Mesenteric fat pad (tissue), 1 donor: ENCODE measurements at places on chromosomes 16 and 17.

- no peak for DNase-seq
Measured at GRCh38 chr17:70078549-70078948, 3.5 kb downstream of the KCNJ16 start.

DNA sequence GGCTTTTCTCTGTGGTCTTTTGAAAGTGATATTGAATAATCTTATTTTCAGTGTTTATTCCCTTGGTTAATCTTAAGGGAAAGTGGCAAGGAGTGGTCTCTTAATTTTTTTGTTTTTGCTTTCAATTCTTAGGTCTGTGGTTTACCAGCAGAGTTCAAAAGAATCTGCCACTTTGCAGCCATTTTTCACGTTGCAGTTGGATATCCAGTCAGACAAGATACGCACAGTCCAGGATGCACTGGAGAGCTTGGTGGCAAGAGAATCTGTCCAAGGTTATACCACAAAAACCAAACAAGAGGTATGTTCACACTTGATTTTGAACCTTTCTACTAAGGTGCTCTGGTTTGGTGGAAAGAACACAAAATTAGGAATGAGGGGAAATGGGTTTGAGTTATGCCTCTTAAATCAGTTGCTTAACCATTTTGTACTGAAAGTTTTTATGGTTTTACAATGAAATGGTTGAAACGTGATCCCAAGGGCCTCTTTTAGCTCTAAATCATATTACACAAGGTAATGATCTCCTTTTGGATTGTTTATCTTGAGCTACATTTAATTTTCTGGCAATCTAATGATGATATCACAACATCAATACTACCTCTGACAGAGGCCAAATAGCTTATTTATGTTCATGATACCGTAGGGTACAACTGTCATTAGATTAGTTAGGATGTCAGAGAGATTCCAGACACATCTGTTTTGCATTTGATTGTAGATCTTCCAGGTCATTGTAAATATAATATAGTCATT, 51.6 kb upstream of the CRISPLD2 start:
- no peak for DNase-seq

DNA sequence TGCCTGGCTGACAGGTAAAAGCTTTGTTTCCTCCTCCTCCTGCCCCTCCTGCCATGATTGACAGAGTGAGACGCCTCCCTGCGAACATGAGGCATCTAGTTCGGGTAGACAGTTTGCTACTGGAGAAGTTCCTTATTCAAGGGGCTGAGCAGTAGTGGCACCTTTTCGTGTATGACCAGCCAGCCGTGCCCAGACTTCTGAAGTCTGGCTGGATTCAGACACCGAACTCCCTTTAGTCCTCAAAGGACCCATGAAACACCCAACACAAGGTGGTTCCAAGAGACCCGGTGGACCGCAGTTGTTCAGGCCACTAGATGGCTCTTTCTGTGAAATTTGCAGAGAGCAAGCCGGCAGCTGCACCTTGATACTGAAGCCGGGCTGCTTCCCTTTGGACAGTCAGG, 192.8 kb downstream of the XYLT1 start:
- DNase-seq = no peak

DNA sequence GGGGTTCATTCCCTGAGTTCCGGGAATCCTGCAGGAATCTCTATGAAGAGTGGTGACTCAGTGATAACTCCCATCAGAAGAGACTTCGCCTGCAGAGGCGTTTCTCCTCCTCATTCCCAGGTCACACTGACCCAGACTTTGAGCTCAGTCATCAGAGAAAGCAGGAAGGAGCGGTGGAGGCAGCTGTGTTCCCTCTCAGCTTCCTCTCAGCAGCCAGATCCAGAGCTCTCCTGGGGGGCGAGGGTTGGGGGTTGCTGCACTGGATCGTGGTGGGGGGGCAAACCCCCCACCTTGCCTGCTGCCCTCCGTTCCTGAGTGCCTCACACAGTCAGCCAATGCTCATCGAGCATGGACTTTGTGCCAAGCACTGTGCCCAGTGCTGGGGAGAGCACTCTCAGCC, 271.2 kb downstream of the CBLN1 start:
- DNase-seq = no peak

DNA sequence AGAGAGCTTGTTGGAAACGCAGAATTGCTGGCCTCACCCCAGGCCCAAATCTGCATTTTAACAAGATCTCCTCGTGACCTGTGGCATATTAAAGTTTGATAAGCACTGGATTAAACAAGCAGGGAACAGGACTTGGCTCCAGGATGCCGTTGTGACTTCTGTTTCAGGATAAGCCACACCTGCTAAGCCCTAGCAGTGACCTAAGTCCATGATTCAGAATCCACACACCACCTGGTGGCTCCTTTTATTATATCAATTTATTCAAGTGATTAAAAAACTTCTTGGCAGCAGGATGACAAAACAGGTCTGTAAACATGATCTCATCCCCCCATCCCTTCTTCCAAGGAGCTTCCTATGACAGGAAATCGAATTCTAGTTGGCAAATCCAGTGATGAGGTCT, 9.1 kb downstream of the NAGPA start:
- DNase-seq = no peak

GRCh38 chr17:9255833-9256232, 234.5 kb downstream of the NTN1 start:
- no peak for DNase-seq

- no peak for DNase-seq
Measured at GRCh38 chr17:62860962-62861873, 53.1 kb upstream of the MARCHF10 start.

GRCh38 chr17:67784364-67785121, 40.8 kb upstream of the BPTF start:
- no peak for DNase-seq

GRCh38 chr16:69031877-69032301, 73.6 kb upstream of the HAS3 start:
- no peak for DNase-seq

DNA sequence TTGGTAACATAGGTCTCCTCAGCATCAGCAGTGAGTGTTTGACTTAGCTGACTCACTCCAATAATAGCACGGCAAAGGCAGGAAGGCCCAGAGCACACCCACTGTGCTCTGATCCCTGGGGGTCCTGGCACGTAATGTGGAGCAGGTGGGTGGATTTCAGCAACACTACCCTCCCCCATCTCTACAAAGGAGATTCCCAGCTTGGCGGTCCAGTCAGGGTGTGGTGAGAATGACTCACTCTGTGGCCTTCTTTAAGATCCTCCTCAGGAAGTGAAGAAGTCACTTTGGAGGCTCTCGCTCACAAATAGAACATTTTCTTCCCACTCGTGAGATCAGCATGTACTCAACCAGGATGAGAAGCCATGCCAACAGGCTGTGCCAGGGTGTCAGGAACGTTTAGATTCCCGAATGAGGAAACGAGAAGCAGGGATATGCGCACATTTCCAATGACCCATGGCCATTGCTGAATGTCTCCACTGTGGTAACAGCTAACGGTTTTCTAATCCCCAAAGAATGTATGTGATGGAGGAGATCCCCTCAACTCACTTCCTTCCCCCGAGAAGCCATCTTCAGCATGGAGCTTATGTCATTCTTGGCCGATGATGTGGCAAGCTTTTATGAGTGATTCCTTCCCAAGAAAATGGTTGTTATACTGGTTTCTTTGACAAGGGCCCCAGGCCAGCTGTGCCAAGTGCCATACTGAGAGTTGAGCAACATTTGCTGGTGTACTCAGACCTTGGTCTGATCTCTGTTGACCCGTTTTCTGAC, 365.2 kb downstream of the C16orf95 start:
- DNase-seq = no peak

DNA sequence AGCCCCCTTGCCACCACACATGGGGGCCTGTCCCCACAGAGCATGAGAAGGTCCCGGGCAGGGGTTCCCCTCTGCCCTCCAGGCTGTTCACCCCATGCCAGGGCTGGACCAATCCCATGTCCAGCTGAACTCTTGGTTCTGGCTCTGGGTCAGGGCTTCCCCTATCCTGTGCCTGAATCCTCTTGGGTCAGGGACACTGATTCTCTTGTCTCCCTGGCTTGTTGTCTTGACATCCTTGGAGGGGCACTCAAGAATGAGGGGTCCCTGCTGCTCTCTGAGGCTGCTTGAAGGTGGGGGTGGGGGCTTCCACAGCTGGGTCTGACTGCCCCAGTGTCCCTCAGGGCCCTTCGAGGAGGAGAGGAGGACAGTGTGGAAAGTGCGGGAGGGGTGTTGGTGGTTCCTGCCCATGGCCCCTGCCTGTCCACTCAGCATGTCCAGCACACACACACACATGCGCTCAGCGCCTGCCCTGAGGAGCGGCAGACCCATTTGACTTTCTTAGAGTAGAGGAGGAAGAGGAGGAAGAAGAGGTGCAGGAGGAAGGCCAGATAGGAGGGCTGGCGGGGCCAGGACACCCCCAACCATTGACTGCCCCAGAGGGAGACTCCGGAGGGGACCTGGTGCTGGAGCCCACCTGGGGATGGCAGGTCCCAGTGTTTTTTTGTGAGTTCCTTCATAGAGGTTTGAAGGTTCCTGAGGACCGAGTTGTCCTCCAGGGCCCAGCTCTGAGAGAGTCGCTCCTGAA, 47.0 kb downstream of the TNFRSF13B start:
- DNase-seq = peak; percentile 85

DNA sequence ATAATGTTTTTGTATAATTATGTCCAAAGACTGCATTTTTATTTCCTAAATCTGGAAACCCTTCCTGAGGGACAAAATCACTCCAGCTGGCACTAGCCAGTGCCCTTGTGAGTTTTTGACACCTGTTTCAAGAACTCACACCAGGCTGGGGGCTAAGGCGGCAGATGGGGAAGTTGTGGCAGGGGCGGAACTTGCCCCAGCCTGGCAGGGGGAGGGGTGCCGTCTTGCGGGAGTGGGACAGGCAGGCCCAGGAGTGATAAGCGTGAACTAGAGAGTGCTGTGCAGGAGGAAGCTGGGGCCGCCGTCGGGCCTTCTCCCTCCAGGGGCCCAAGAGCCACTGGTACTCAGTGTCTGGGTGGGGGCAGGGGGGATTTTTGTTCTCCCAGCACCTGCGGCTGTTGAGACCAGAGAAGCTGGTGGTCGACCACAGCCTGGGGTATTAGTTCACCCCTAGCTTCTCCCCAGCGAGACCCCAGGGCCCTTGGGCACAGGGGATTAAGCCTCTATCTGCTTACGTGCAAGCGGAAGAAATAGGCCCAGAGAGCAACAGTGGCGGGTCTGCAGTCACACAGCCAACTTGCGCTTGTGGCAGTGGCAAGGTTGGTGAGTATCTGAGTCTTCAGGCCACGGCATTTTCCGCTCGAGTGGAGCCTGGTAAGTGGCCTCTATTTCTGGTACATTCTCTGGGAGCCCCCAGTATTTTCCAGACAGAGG, 40.2 kb upstream of the PLCG2 start:
- no peak for DNase-seq

DNA sequence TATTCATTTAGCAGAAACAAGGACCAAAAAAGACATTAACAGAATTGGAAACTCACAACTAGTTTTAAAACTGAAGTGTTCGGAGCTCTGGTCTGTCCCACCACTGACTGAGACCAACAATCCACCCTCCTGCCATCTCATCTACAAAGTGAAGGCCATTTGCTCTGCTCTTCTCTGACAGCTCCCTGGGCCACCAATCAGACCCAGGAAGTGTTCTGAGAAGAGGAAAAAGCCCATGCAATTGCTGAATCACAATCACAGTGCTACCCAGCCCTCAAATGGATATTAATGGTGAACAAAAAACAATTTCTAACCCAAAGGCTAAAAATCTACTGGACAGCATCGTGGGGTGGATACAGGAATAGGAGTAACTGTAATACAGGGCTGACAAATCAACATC, 2.1 kb downstream of the RPL23 start:
- DNase-seq = no peak

DNA sequence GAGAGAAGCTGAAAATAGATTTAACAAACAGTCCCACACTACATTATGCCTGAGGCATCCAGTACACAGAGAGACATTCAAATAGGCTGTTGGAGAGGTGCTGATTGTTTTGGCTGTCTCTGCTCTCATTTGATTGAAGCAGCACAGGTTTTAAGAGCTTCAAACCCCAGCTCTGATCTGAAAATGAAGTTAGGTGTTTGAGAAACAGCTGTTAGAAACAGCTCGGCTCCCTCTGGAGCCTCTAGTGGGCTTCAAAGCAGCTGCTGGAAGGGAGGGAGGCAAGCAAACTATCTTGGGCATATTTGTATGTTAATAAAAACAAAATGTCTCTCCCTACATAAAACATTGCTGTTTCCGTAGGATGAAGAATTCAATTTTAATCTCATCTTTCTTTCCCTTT, 607.3 kb upstream of the GOT2 start:
- DNase-seq = no peak

GRCh38 chr16:67560827-67561342, 1.4 kb upstream of the CTCF start:
- DNase-seq = no peak

DNA sequence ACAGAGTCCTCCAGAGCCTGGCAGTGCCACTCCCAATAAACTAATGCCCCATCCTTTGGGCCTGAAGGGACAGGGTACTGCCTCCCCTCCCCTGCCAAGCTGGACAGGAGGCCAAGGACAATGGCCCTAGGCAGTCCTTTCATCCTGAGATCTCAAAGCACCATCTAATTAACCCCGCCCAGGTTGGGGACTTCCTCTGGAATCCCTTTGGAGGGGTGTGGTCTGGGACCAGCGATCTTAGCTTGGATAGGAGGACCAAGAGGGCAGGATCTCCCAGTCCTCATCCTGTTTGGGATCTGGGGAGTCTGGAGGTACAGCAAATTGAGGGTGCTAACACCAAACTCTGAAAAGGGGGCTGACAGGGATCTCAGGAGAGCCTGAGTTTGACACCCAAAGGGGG, 18.2 kb upstream of the SP6 start:
- DNase-seq = no peak

DNA sequence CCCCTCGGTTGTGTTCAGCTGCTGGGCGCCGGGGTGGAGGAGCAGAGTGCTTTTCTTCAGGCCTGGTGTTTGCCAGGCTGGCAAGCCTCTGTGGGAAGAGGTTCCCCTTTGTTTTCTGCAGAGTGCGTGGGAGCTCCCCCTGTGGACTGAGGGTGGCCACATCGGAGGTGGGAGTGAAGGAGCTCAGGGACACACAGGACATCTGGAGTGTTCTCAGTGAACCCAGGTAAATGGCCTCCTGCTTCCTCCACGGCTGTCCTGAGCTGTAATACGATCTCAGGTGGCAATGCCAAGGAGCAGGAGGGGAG, 39.2 kb upstream of the IRF8 start:
- DNase-seq = no peak

DNA sequence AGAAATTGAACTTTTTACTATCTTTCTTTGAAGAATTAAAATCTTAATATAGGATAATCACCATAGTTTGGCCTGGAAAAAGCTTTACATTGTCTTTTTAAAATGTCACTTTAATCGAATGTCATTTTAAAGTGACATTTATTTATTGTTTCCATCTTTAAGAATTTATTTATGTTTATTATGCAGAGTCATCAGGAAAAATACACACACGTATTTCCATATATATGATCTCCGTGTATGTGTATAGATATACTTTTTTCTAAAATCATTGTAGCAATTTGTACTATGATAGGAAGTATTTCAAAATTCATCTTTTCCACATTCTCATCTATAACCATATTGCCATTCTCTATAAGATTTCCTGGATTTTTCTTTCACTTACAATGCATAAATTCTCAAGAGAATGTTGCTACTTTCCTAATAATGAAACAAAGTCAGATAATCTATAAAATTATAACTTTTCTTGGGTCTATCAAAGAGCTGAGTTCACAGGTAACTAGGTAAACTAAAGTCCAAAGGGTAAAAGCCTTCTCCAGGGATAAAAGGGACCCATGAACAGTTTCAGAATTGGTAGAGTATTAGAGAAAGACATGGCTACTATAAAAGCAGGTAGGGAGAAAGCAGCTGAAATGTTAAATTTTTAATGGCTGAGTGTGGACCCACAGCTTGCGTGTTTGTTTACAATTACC, 11.9 kb downstream of the ABCA8 start:
- no peak for DNase-seq

- DNase-seq = no peak
Measured at GRCh38 chr17:48605409-48605919, 678 bp upstream of the HOXB6 start.
